ENCODE measurements at places on chromosomes 7 and 10. TPM values are rescaled to one million over a fixed set of nuclear protein-coding genes. Genes with fewer than 3 reads are reported as not detected.

Gene NPY
- not detected for total RNA-seq

Gene SERPINE1
- total RNA-seq: 370 TPM

Gene UPK3BL2
- 14.4 TPM for total RNA-seq

Gene TNRC18
- 148 TPM for total RNA-seq

Gene ARHGAP19
- total RNA-seq: 28.9 TPM

Gene PTPN20
- total RNA-seq: 9.5 TPM

Gene METTL27
- 3.4 TPM for total RNA-seq

Gene SFTPA1
- total RNA-seq: 3.8 TPM

Gene ACHE
- 10.4 TPM for total RNA-seq

Gene ANXA8
- total RNA-seq: 0.72 TPM

Gene GJC3
- total RNA-seq: not detected

Gene ACBD7
- 1.8 TPM for total RNA-seq

Gene OR13A1
- total RNA-seq: not detected

Gene PTN
- total RNA-seq: 0.13 TPM

Gene ANKRD2
- 0.98 TPM for total RNA-seq

Gene ABCB4
- total RNA-seq: 0.18 TPM

Gene UBE2D1
- total RNA-seq: 21.0 TPM

Gene CNTNAP2
- 0.03 TPM for total RNA-seq

Gene CFAP70
- 0.10 TPM for total RNA-seq

Gene TAF5
- 6.0 TPM for total RNA-seq

Gene CARD11
- 0.82 TPM for total RNA-seq

Gene GAD2
- total RNA-seq: not detected

Gene LRRC17
- total RNA-seq: 0.39 TPM

Gene SPDYE11
- total RNA-seq: not detected

Gene TMUB1
- total RNA-seq: 112 TPM

Gene RBP4
- 6.9 TPM for total RNA-seq

Gene HMX2
- 2.7 TPM for total RNA-seq

Gene LLCFC1
- not detected for total RNA-seq

Gene KEL
- 0.44 TPM for total RNA-seq
